Activated naive CD8-positive, alpha-beta T cell treated with anti-CD3 and anti-CD28 coated beads, Interleukin-2, amount 10 ng/mL, durations not matched to agents 7 days and 5 days (primary cell): ENCODE measurements at places on chromosomes 2 and 18.

DNA sequence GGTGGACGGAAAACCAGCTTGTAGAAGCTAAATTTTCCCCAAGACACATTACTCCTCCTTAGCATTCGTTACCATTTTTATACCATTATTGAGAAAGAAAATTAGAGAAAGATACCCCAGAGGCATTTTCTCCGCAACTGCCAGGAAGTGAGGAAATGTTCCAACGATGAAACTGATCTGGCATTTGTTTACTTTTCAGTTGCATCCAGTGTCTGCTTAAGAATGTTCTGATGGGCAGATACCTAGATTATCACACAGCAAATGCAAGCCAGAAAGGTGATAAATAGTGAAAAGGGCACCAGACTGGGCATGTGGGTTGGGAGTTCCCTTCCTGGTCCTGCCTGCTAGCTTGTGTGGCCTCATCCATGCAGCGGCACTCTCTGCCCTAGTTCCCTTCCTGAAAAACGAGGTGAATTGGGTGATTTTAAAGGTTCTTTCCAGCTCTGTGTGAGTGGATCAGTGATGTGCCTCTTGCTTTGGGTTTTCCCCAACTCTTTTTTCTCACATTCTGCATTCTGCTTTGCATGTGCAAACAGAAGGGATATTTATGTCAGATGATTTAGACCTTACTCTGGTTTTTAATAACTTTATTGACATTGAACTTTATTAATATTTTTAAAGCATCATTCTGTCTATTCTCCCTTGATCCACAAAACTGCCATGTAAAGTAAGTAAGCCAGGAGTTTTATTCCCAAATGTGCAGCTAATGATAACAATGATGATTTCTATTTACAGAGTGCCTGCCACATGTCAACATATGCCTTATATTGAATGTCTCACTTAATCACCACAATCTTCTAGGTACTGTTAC, 139.6 kb downstream of the INSIG2 start:
- no peak for DNase-seq

DNA sequence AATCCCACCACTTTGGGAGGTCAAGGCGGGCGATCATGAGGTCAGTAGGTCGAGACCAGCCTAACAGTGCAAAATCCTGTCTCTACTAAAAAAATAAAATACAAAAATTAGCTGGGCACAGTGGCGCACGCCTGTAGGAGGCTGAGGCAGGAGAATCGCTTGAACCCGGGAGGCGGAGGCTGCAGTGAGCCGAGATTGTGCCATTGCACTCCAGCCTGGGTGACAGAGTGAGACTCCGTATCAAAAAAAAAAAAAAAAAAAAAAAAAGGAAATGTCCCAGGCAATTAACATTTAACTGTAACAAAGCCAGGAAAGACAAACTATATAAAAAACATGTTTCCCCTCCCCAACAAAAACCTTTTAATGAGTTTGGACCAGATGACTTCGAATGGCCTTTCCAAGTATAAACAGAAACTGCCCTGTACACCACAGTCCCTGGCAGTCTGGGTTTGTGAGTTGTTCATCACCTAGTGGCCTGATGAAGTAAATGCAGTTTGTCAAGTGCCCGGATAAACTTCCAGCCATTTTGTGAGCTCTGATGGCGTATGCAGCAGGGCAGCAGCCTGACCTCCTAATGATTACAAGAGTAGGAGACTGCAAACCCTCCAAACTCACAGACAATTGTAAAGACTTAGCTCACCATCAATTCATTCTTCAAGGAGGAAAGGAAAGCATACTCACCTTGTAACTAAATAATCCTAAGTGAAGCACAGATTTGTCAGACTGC, 16.6 kb upstream of the PCBP1 start:
- no peak for DNase-seq

DNA sequence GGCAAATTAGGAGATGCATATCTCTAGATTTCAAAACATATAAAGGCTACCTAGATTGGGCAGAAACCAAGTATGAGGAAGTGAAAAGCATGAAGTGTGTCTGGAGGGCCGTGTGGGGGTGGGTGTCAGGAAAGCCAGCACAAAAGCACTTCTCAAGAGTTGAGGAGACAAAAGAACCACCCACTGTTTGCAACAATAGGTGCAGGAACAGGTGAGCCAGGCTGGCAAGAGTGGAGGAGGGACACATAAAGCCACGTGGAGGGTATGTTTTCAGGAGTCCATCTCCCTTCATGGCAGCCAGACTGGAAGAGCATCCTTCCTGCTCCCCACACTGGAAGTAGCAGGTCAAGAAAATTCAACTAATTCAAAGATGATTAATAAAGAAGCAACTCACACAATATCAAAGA, 96.4 kb downstream of the CERS6 start:
- DNase-seq: no peak

DNA sequence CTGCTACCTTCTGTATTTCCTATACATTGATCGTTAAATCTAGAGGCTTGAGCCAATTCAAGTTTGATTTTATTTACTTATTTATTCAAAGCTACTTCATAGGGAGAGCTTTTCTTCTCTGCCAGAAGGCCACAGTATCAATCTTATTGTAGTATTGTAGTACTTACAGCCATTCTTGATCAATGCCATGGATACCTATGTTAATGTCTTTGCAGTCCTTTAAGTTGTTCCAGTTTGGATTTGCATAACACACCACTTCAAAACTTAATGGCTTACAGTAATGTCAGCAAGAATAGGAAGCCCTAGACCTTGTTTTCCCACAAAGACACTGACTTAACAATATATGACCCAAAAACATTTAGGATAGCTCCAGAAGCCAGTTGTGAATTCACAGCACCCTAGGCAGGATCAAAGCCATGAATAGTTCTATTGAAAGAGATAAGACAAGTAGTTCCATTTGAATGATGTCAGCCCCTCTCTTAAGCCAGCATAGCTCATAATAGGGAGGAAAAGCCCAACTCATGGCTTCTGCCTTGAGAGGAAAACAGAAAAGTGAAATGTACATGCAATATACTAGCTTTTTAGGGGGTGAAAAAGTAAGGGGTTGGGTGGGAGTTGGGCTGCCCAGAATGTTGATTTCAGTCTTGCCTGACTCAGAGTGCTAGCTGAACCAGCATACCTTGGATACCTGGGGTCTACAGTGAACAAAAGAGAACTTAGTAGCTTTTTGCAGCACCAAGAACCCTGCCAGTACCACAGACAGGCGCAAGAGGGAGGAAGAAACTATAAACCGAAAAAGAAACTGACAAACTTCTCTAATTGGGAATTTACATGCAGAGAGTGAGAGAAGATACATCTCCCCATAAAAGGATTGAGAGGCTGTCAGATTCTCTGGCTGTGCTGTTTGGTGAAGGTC, 101.4 kb downstream of the CAMKMT start:
- no peak for DNase-seq

DNA sequence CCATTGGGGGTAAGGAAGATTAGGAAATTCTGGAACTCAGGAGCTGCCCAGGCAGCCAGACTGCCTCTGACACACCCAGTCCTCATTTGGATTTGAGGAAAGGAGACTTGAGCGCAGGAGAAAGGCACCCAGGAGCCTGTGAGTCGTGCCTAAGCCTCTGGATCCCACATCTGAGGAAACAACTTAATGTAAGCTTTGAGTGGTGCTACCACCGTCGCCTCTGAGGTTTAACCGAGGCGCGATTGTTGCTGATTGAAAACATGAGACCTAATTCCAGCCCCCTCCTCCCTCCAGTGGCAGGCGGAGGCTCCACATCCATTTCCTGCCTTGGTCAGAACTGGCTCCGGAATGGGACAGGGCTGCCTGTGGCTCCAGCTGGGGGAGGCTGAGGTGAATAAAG, 176.7 kb upstream of the PKDCC start:
- no peak for DNase-seq

DNA sequence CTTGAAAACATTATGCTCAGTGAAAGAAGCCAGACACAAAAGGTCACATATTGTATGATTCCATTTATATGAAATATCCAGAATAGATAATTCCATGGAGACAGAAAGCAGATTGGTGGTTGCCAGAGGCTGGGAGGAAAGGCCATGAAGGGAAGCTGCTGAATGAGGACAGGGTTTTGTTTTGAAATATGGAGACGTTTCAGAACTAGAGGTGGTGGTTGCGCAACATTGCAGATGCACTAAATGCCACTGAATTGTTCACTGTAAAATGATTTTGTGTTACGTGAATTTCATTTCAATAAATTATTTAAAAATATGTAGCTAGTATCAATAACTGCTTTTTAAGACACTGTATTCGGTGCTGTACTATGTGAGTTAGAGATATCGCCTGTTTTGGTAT, 101.7 kb upstream of the ZNF236 start:
- DNase-seq: no peak

- DNase-seq: no peak
Observed at GRCh38 chr18:46536215-46536874, 120.7 kb downstream of the LOXHD1 start.

DNA sequence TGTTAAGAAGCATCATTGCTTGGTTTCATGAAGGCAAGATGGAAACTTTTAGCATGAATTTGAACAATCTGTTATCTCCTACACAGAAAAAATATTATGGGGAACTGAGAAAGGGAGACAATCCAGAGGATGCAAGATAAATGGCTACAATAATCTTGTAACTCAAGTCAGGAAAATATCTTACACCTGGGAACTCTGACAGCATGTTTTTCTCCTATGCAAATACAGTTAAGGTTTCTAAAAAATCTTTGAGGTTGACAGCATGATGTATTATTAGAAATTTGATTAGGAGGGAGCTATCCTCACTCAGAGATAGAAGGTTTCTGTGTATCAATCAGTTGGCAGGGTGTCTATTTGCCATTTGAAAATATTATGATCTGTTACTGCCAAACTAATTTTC, 75.6 kb downstream of the GPD2 start:
- DNase-seq: no peak

DNA sequence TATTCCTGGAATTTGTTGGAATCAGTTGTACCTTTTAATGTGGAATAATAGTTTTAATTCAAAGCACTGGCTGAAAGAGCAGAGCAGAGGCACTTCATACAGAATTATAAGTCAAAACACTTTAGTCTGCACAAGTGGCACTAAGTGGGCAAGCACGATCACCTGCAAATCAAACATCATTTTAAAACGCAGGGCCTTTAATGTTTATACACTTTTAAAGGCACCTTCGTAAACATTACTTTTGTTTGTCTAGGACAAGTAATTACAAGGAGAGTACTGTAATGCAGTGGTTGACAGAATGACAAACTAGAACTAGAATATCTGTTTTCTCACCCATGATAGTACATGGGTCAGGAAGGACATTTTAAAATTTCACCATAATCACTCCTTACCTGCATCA, 36.4 kb downstream of the LANCL1 start:
- DNase-seq: no peak

- no peak for DNase-seq
Observed at GRCh38 chr2:42839809-42840501, 47.6 kb upstream of the HAAO start.

DNA sequence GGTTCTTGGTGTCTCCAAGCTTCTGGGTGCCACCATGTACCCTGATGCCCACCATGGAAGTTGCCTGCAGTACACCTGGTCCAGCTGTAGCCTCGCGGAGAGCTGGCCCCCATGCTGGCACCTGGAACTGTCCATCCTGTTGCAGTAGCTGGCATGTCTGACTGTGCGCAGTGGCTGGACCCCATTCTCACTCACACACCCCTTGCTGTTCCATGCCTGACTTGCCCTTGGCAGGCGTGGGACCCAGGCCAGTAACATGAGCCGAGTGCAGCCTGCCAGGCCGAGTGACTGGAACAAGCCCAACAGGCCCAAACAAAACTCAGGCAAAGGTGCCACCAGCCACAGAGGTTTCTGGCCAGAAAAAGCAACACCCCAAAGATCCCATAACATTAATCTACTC, 73.8 kb downstream of the NEURL3 start:
- DNase-seq: no peak

GRCh38 chr2:28286678-28287077, 106.0 kb upstream of the FOSL2 start:
- DNase-seq: no peak
